Hematopoietic multipotent progenitor cell treated with erythropoietin and hydrocortisone succinate and interleukin-3 and kit ligand, for 15 days (in vitro differentiated cells): ENCODE measurements at places on chromosomes 2 and 18.

- peak; percentile 32 for DNase-seq
Observed at GRCh38 chr2:180980943-180981911, 822 bp downstream of the UBE2E3 start.

DNA sequence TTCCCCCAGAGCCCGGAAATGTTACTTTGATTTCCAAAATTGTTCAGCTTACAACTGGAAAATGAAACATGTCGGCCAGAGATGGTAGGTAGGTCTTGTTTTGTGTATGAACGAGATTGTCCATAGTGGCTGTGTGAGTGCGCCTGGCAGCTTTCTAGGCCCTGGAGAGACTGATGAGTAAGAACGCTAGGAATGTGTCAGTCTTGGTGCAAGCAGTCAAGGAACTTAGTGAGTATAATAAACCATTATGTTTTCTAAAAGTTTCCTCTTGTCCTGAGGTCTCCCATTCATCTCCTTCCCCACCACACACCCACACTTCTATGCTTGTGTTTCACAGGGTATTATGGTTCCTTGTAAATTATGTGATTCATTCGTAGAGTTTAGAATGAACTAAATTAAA lies 234.2 kb downstream of the CDH2 start:
- DNase-seq, result no peak

DNA sequence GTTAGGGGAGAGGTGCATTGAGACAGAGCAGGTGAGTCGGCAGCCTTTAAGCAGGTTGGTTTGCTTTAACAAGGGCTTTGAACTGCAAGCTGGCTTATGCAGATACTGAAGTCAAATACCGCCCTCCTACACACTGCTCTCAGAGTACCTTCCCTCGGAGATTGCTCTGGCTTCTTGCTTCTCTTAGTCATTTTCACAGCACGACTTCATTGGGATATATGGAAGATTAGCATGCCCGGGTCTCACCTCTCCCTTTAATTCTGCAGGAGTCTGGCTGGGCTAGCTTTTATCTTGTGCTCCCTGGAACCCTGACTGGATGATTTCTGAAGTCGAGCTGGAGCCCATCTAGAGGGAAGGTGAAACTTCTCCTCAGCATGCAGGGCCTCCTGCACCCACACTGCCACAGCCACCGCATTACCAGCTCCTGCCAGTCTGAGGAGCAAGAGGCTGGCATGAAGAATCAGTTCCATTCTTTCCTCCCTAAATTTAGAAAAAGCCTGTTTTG lies 395.5 kb upstream of the HNRNPA3 start:
- DNase-seq, result no peak

GRCh38 chr2:5991305-5991968 lies 299.3 kb downstream of the SOX11 start:
- DNase-seq, result no peak

- DNase-seq, result no peak
Observed at GRCh38 chr18:59787998-59788790, 91.0 kb upstream of the CCBE1 start.

GRCh38 chr2:47870641-47871540 lies 35.4 kb downstream of the FBXO11 start:
- no peak for DNase-seq

DNA sequence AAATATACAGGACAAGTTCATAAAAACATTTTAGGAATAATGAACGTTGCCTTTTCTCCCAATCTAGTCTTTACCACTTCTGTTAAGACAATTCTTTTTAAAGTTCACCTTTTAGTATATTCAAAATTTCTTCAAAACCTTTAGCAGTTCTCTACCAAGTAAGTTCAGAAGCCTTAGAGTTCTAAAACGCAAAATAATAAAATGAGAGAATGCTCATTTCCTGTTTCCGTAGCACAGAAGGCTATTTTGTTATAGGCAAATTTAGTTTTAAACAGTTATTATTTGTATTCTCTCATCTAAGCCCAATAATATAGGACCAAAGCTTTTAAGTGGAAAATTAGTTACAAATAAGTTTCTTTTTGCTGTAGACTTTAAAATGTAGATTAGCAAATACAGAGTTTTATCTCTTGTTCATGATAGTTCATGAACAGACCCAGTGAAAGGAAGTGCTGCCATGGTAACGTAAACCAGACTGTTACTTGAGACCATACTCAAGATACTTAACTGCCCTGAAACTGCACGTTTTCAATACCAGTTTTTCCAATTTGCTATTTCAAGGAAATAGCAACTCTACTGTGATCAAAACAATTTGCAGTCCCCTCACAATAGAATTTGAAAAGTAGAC lies 173.1 kb upstream of the STON1 start:
- DNase-seq, result peak; percentile 17

- peak; percentile 91 for DNase-seq
Observed at GRCh38 chr2:238239863-238240756, at the start of gene HES6. HES6 (minus strand) TSS chr2:238240038; CDS start chr2:238239905, 133 bp downstream.

GRCh38 chr2:133411857-133412256 lies 156.4 kb downstream of the NCKAP5 start:
- DNase-seq, result no peak

DNA sequence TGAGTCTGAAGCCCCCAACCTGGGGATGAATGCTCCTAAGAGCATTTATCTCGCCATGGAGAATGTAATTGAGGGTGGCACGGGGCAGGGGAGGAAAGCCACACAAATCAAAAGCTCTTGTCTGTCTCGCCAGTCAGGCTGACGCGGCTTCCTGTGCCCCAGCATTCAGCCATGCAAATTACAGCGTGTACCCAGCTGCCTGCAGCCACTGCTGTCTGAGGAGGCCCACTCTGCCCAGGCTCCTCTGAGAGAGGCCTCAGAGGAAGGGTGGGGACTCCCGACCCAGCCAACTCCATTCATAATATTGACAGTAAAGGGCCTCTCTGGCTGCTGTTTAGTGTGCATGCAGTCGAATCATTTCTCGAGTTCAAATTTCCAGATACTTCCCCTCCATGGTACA lies 22.0 kb downstream of the SMAD7 start:
- DNase-seq, result no peak

DNA sequence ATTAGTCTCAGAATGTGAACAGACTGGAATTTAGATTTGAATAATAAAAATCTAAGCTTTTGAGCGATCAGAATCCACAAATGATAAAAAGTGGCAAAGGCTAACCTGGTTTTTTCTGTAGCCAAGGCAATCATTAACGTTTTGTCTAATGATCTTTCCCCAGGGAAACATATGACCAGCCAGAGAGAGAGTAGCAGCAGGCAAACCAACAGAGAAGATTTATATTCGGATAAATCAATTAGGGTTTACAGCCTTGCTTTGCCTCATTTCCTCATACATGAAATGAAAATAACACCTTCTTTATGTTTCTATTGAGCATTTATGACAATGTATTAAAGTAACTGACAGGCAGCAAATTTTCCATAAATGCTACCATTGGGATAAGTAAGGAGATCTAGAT lies 14.5 kb downstream of the TIA1 start:
- DNase-seq, result no peak

GRCh38 chr2:16330012-16330411 lies 335.6 kb downstream of the CYRIA start:
- DNase-seq, result no peak

DNA sequence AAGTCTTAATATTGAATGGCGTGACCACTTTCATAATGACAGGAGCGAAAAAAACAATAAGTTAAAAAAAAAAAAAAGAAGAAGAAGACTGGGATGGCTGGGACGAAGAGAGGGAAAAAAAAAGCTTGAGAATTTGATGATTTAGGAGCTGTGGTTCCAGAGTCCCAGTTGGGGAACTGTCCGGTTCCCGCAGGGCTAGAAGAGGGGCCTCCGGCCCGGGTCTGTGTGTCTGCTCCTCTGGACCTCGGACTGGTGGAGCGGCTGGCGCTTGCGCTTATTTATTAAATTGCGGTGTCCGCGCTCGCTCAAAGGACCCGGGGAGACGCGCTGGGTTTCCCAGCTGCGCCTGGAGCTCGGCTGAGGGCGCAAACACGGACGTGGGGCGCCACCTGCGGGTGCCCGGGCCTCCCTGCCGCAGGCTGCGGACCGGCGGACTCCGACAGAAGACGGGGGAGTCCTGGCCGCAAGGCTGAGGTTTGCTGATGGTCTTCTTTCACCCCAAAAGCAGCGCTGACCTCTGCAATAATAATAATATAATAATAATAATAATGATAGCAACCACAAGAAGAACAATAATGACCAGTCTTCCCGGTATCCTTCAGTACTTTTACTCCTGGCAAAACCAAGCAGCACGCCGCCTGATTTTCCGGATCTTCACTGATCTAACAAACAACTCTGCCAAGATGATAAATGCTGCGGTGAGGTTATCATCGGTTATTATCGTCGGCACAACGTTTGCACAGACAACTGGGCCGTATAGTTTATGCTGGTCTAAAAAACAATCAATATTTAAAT lies at the start of gene CBLN2:
TSS of gene CBLN2 (minus strand) at position 251 of the 795 bp plus-strand sequence. CDS start 2,182 bp downstream, outside the sequence.
- no peak for DNase-seq

- DNase-seq, result no peak
Observed at GRCh38 chr2:143801561-143801960, 672.3 kb downstream of the ARHGAP15 start.

- DNase-seq, result no peak
Observed at GRCh38 chr2:200528228-200528627, 2.2 kb downstream of the SGO2 start.

DNA sequence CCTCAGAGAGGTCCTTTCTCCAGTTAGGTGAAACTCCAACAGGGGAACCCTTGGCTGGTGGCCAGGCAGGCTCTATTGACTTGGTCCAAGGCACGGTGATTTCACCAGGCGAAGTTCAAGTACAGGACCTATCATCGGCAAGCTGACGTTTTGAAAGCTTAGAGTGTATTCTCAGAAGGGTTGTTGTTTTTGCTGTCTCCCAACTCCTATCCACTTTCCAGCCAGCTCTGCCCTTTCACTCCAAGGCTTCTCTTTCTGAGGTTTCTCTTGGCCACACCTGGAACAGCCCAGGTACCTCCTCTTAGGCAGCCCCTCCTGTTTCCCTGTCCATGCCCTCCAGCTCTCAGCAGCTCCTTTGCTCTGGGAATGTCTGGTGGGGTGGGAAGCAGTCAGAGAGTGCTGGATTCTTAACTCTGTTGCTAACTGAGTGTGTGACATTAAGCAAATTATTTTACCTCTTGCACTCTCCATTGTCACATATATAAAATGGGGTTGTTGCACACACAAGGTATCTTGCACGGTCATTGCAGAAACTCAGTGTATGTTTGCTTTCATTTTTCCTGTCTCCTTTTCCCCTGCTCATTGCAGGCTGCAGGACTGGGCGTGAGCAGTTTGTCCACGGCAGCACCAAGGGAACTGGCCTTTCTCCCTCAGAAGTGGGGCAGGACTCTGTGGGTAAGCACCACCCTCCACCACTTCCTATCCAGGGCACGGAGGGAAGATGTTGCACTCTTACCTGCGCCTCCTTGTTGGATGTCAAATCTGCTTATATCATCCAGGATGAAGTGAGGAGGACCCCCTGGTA lies 30.2 kb downstream of the CAPN13 start:
- no peak for DNase-seq

GRCh38 chr2:96536445-96537065 lies at the start of gene ARID5A:
ARID5A (plus strand) TSS chr2:96536752; CDS start chr2:96536827, 75 bp downstream.
- peak; percentile 77 for DNase-seq
